ENCODE measurements at places on chromosomes 11 and 22.

DNA sequence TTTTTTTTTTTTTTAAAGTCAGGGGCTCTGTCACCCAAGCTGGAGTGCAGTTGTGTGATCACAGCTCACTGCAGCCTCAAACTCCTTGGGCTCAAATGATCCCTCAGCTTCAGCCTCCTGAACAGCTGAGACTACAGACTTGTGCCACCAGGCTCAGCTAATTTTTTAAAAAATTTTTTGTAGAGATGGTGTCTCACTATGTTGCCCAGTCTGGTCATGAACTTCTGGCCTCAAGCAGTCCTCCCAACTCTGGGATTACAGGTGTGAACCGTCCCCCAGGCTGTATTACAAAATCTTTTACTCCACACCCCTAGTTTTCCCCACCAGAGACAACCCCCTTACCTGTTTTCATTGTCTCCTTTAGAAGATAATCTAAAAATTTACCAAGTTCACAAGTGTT lies 1.9 kb downstream of the CCDC117 start:
- DNase-seq = no peak

DNA sequence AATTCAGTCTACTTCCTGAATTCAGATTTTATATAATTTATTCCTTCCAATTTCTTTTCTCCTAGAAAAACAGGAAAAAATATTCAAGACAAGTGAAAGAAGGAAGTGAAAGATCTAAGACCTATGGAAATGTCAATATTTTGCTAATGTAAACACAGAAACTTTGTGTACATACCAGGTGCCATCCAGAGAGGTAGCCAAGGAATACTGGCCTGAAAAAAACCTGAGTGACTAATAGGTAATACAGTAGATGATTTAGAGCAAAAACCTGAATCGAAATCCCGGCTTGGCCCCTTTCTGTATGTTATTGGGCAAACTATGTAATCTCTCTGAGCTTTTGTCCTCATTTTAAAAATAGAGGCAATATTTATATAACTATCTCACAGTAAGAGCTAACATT lies 59.2 kb upstream of the FSHB start:
- DNase-seq = no peak

- DNase-seq = no peak
Observed at GRCh38 chr11:12141283-12141682, 30.9 kb downstream of the MICAL2 start.

- no peak for DNase-seq
Observed at GRCh38 chr11:36609383-36609782, 11.3 kb upstream of the RAG2 start.

DNA sequence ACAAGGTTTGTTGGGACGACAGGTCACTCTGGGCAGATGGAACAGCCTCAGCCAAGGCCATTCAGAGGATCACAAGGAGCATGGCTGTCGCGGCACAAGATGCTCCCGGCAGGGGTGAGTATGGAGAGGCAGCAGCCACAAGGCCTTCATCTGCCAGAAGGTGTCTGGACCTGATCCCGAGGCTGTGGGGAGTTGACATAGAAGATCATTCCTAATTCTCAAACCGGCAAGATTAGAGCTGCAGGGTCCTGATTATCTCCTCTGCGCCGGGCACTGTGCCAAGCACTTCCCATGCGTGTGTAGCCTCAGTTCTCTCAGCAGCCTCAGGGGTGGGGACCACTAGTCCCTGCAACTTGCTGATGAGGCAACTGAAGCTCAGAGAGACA lies 32.3 kb upstream of the RFPL3 start:
- no peak for DNase-seq

- peak; percentile 63 for DNase-seq
Observed at GRCh38 chr22:41966607-41967240, 2.5 kb upstream of the SEPTIN3 start.

GRCh38 chr11:65546217-65546958 lies 11.8 kb downstream of the LTBP3 start:
- peak; percentile 99 for DNase-seq

DNA sequence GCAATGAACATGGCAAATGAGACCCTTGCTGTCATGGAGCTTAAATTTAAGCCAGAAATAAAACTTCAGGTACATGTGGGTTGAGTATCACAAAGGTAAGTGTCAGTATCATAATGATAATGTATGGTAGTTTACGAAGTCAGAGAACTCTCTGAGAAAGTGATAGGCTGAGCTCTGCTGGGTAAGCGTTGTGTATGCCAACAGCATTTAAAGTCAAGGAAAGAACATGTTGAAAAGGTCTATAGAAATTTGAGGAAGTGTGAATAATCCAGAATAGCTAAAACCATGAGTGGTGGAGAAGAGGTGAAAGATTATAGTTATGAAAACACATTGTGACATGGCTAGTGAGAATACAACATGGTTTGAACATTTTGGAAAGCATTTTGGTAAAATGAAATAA lies 17.4 kb upstream of the CTSC start:
- no peak for DNase-seq

DNA sequence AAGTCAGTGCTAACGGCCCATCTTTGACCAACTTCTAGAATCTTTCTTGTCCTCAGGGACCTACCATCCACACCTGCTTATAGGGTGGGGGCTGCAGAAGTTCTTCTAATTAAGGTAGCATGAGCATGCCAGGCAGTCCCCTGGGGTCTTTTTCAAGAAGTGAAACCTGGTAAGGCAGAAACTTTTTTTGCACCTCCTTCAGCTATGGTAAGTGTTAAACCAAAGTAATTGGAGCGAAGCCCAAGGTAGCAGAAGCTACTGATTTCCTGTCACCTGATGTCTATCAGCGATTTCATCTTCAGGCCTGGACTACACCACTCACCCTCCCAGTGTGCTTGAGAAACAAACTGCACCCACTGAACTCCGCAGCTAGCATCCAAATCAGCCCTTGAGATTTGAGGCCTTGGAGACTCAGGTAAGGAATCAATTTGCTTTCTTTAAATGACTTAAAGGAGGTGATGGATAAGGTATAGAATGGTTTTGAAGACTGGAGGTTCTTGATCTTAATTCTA lies at the start of gene MS4A1:
Gene MS4A1, plus strand, starts transcription at position 317 of the 512 bp plus-strand sequence. CDS start 6,528 bp downstream, outside the sequence.
- no peak for DNase-seq

DNA sequence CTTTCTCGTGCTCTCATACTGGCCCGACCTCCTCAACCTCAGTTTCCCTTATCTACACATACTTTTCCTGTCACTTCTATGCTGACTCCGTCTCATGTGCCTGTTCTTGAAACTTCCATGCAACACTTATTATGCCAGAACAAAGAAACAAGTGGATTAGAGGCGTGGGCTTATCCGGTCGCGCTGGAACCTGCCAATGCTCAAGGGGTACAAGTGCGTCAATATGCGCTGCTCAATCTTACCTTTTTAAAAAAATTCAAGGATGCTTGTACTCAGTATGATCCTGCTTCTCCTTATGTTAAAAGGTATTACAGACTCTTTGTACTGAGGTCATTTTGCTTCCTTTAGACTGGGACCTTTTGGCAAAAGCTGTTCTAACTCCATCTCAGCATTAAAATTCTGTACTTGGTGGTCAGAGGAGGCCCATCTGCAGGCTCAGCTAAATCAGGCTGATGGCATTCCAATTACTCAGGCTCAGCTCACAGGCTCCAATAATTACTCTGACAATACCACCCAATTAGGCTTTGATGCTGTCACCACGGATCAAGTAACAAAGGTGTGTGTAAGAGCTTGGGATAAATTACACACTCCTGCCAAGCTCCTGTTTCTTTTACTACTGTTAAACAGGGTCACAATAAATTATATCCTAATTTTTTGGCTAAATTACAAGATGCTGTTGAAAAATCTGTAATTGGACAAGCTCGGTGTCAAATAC lies 26.3 kb upstream of the ALDH3B2 start:
- no peak for DNase-seq

DNA sequence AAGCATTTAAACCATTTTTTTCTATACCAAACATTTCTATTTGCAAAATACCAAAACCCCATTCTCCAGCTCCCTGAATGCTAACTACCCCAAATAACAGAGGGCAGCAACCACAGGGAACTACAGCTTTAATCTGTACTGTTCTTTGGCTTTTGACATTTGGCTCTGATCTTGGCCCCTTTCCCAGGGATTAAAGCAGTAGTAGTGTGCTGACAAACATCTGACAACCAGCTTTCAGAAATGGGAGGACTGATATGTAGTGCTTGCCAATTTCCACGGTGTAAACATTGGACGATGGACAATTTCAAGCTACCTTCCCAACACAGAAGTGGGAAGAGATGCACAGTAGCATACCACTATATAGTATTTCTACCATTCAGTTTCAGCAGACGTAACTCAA lies 88.4 kb upstream of the TEAD1 start:
- no peak for DNase-seq

DNA sequence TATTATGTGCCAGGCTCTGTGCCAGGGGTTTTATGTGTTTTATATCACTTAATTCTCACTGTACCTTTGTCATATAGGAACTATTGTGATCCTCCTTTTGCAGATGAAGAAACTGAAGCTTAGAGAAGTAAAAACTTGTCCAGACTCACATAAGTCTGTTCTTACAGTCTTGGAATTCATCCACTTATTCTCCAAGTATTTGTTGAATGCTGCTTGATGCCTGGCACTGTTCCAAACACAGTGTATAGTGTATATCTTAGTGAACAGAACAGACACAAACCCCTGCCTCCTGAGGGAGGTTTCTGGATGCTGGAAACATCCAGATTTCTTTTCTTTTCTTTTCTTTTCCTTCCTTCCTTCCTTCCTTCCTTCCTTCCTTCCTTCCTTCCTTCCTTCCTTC lies 29.0 kb upstream of the FGF3 start:
- no peak for DNase-seq

GRCh38 chr11:47020793-47021526 lies 84.4 kb downstream of the CSTPP1 start:
- DNase-seq = no peak

- DNase-seq = no peak
Observed at GRCh38 chr22:23106344-23106743, 35.4 kb downstream of the RSPH14 start.

DNA sequence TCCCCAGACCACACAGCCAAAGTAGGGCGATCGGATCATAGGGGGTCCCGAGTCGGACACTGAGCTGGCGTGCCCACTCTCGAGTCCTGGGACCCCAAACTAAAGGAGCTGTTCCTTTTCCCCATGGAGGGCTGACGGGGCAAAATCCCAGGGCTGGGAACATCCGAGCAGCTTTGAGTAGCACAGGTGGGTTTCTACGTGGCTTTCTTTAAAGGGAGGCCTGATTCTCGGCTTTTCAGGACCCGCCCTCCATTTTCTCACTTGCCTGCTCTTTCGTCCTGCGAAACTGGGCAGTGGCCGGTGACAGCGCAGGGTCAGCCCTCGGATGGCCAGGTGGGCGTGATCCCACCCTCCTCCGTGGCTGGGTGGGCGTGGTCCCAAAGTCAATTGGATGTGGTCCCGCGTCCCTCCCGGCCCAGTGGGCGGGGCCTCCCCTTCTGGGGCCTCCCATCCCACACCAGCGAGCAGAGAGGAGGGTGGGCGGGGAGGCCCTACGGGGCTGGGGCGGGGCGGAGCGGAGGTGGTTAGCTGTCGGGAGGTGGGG lies 17.5 kb upstream of the TXNRD2 start:
- DNase-seq = no peak

GRCh38 chr11:2591805-2592204 lies 108.0 kb downstream of the KCNQ1OT1 start:
- no peak for DNase-seq

DNA sequence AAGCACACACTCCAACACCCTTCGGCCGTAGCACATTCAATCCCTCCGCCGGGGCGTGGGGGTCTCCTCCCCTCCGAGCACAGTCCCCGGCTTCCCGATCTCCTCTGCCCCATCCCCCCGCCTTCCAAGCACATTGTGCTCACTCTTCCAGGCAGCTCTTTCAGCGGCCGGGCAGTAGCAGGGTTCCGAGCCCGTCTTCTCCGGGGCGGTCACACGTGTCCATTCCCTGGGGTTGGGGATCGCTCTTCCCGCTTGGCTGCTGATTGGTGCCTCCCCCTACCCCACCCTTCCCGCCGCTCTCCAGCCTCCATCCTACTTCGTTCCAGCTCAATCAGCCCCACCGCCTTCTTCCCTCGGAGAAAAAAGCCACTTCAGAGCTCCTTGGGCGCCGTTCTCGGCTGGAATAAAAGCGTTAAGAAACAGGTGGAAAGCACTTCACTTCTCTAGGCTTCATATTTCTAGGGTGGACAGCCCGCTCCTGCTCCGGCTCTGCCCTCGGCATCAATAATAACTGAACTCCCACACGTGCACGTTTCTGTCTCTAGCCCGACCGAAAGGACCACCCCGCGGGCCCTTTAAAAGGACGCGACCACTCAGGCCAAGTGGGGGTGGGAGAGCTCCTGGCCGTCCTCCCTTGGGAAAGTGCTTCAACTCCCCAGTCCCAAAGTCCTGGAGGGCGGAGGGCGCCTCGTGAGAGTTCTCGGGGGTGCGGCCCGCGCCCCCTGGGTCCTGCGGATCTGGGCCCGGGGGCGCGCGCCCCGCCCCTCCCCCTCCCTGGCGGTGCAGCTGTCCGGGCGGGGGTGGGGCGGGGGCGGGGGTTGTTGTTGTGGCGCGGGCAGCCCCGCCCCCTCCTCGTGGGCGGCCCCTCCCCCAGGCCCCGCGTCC lies 464 bp upstream of the CECR2 start:
- DNase-seq = no peak

- peak; percentile 93 for DNase-seq
Observed at GRCh38 chr22:30286813-30287647, 2.3 kb downstream of the CASTOR1 start.

DNA sequence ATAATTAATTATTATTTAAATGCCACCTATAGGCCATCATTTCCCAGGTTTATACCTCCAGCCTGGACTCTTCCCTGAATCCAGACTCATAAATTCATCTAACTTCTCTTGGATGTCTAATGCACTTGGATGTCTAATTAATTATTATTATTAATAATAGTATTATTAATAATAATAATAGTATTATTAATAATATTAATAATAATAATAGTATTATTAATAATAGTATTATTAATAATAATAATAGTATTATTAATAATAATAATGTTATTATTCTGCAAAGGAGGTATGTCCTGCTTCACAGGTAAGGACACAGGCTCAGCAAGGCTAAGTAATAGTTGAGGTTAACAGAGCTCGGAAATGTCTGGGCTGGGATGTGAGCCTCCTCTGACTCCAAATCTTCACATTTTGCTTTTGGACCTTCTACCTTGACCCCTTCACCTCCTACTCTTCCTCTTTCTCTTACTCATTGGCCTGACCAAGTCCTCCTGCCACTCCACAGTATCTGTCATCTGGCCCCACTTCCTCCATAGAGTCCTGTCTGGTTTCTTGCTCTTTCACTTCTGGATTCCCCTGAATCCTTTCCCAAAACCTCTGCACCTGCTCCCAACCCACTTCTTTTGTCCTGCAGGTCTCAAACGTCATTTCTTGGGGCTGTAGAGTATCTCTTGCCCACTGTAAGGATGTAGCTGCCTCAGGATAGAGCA lies 8.0 kb downstream of the RIBC2 start:
- DNase-seq = no peak

GRCh38 chr11:123129920-123130319 lies 65.1 kb downstream of the CLMP start:
- no peak for DNase-seq

GRCh38 chr22:32796865-32797573 lies 4.5 kb upstream of the TIMP3 start:
- DNase-seq = peak; percentile 67

DNA sequence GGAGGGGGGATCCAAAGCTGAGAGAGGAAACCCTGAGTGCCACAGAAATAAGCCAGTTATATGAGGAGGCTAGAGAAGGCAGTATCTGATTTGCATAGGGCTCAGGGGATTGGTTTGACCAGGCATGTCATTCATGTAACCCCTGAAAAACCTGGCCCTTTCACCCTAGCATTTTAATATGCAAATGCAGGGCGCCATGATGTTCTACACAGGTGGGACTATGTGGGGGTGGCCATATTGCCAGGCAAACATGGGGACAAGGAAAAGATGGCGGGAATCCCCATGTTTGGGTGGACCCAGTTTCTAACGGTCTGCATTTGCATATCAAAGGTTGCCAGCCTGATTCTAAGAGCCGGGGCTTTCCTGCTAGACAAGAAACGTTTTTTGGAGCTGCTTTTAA lies 27.2 kb downstream of the CSF2RB start:
- peak; percentile 35 for DNase-seq
